ENCODE measurements at places on chromosomes 1 and 21.

GRCh38 chr1:161054232-161054631, 8.5 kb upstream of the USF1 start:
- no peak for DNase-seq

DNA sequence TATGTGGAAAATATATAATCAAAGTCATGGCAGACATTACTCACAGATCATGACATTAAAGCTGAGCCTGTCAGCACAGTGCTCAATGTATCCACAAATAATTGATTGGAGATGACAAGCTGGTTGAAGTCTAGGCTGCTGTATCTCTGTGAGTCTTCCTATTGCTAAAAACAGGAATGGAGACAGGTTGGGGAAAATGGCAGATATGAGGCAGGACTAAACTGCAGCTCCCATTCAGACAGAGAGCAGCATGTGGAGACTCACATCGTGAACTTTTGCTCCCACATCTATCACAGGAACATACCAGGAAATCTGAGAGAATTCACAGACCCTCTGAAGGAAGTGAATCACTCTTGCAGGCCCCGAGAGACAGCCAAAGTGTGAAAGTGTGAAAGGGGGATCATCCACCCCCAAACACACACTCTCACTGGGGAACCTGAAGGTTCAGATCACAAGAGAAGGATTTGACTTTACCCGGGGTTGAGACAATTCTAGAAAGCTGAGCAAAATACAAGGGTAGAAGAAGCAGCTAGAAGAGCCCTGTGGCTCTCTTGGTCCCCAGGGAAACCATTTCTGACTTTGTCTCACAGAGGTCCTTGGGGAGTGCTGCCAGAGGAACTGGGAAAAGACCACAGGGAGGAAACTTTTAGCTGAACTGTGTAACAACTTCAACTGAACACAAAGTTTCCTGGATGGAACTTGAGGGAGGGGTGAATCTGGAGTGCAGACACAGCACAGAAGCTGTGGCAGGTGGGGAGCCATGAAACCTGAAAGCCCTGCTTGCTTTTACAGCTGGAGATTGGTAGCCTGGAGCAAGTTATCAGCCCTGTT, 173.4 kb downstream of the S1PR1 start:
- DNase-seq: no peak

- DNase-seq: no peak
Measured at GRCh38 chr1:175555266-175555665, 188.1 kb downstream of the TNR start.

GRCh38 chr1:73899311-73899710, 298.7 kb downstream of the LRRIQ3 start:
- DNase-seq: no peak

GRCh38 chr1:97097404-97097925, 375.9 kb downstream of the PTBP2 start:
- DNase-seq: no peak

DNA sequence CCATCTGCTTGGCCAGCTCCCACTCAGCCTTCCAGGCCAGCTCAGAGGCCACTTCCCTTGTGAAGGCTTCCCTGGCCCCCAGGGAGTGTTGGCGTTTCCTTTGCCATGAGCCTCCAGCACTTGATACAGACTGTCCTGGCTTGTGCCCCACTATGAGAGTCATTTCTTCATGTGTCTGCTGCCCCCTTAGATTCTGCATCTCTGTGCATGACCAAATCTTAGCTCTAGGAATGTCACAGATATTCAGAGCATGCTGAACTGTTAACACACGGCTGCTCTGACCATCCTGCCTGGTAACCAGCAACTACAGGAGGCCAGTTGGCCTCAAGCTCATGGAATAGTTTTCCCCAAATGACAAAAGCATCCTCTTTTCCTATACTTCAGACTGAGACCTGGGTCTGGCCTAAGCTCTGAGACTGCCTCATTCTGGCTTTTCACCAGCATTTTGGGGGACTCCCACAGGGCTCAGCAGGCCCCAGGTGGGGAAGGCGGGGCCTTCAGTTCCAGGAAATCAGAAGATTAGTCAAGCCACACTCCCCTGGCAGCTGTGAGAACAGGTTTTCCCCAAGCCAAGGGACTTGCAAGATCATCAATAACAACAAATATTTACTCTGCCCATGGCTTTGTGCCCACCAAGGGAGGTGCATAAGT, 182.6 kb upstream of the EDN2 start:
- no peak for DNase-seq

DNA sequence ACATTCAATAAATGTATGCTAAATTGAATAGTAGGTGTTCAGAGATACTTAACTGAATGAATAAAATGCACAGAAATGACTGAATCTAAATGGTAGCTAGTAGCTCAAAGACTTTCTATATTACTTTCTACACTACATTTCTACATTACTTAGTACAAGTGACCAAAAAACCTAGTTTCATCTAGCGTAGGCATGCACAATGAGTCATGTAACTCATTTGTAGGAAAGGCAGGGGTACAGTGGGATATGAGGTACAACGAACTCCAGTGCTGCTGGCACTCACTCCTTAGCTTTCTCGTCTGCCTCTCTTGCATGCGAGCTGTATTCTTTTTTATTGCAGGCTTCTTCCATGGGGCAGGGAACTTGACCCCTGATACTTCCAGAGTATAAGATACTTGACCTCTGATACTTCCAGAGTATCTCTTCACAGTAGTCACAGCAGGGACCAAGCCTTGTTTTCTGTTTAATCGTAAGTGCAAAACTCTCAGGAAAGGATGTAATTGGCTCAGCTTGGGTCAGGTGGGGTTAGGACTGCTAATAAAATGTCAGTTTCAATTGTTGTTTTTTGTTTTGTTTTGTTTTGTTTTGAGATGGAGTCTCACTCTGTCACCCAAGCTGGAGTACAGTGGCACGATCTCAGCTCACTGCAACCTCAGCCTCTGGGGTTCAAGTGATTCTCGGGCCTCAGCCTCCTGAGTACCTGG, 4.9 kb upstream of the ATP2B4 start:
- no peak for DNase-seq

GRCh38 chr1:187275985-187276575, 447.3 kb downstream of the PLA2G4A start:
- no peak for DNase-seq

- DNase-seq: no peak
Measured at GRCh38 chr1:93708734-93709481, 27.3 kb upstream of the BCAR3 start.

GRCh38 chr1:8089535-8090228, 63.6 kb upstream of the ERRFI1 start:
- DNase-seq: no peak

DNA sequence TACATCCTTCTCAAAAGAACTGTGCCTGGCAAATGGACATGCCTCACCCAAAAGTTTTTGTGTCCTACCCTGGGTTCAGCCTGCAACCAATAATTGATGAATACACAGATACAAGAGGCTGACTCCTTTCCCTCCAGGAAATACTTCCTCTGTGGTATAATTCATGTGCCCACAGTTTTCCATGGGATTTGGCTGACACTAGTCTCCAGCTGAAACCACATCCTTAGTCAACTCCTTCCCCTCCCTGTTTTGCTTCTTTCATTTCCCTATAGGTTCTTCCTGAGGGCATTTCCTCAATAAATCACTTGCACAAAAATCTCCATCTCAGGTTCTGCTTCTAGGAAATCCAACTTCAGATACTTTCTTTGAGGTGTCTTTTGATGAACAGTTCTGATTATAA, 436.6 kb upstream of the C1orf87 start:
- DNase-seq: no peak

GRCh38 chr1:8349961-8350360, 32.0 kb downstream of the SLC45A1 start:
- no peak for DNase-seq

DNA sequence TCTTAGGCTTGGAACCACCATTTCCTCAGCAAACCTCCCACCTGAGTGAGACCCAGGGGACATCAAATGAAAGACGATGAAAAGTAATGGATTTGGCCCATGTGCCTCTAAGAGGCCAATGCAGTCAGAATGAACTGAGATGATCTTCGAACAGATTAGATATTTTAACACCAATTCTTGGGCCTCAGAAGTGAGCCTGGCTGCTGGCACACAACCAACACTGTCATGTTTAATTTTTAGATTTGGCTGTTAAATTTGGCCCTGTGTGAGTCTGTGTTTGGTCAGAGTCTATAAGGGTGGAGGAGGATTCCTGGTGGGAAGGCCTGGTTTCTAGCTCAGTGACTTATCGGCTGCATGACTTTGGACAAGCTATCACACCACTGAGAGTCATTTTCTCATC, 45.4 kb downstream of the ELAPOR1 start:
- no peak for DNase-seq

- no peak for DNase-seq
Measured at GRCh38 chr1:112006416-112007025, 17.1 kb upstream of the KCND3 start.

GRCh38 chr1:65319754-65320153, 10.4 kb downstream of the DNAJC6 start:
- no peak for DNase-seq

DNA sequence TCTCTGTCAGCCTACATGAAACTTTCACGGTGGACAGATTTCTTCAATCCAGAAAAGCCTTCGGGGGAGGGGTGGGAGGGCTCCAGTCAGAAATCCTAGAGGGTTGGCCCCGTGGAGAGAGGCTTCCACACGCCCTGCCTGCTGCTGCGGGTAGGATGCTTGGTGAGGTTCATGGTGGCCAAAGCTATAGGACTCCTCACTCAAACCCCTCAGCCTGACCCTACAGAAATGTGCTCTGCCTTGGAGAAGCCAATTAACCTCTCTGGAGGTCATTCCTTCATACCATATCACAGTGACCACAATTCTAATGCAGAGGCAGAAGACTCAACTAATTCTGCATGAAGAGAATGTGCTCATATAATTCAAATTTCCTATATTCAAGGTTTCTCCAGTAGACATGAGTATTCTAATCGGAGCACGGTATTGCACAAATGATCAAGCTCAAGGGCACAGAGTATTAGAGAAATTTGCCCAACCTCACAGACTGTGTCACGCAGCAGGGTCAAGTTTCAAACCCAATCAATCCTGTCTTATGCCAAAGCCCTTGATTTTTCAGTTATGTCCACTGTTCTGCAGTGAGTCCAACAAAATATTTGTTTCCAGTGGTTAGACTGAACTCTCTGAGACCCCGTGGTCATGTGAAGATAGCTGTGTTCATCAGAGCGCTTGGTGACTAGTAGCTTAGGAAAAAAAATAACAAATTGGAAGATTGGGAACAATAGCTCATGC, 104.8 kb downstream of the TOMM20 start:
- DNase-seq: no peak

DNA sequence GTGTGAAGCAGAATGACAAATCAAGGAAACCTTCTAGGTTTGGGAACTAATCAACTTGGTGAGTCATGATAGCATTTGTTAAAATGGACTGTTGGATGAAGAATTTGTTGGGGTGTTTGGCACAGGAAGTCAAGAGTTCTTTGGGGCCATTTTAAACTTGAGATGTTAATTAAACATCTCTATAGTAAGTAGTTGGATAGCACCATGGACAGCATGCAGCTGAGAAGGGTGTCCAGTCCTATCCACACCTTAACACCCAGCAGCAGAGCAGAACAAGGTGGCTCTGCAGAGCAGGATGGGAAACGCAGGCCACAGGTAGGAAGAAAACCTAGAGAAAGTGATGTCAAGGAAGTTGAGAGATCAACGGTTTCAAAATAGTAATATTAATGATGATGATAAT, 52.5 kb downstream of the TNR start:
- no peak for DNase-seq

DNA sequence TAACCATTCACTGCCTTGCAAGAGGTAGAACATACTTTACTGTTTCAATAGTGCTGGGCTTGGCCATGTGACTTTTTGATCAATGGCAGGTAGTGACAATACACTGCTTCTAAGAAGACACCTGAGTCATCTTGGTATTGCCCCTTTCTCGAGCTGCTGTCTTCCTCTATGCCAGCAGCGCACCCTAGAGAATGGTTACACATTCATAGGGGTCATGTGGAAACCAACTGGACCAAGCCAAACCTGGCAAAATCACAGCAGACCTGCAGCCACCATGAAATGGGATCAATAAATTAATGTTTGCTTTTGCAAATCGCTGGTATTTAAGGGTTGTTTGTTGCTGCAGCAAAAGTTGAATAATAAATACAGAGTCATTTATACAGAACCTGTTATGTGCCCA, 122.3 kb downstream of the GRIK1 start:
- DNase-seq: no peak

DNA sequence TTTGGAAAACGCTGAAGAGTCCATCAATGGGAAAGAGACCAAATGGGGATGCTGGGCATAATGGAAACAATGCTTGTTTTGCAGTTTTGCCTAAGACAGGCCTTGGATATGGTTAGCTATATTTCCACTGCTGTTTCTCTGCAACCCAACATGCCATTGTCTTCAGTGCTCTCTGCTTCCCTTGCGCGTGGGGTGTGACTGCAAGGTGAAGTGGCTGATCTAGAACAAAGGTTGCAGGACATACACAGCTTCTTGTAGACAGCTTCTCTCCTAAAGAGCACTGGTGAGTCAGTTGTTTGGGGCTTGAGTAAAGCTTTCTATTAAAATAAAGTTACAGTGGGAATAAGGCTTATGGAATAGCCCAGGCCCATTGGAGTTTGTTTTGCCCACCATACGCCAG, 33.0 kb downstream of the RUNX1 start:
- DNase-seq: no peak

DNA sequence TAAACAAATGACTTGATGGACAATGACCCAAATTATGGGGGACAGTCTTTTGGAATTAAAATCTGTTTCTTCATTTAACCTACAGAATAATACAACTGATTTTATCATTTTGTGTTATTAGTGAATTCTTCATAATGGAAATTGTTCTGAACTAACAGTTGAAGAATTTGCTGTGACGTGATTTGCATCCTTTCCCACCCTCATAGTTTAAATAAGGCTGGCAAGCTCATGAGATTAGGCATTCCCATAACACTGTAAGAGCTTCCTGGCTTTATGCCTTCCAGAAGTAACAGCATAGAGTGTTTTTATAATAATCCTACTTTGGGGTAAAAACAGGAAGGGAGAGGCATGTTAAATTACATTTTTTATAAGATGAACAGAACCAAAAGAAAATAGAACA, 95.7 kb downstream of the ATP6V1G3 start:
- no peak for DNase-seq

DNA sequence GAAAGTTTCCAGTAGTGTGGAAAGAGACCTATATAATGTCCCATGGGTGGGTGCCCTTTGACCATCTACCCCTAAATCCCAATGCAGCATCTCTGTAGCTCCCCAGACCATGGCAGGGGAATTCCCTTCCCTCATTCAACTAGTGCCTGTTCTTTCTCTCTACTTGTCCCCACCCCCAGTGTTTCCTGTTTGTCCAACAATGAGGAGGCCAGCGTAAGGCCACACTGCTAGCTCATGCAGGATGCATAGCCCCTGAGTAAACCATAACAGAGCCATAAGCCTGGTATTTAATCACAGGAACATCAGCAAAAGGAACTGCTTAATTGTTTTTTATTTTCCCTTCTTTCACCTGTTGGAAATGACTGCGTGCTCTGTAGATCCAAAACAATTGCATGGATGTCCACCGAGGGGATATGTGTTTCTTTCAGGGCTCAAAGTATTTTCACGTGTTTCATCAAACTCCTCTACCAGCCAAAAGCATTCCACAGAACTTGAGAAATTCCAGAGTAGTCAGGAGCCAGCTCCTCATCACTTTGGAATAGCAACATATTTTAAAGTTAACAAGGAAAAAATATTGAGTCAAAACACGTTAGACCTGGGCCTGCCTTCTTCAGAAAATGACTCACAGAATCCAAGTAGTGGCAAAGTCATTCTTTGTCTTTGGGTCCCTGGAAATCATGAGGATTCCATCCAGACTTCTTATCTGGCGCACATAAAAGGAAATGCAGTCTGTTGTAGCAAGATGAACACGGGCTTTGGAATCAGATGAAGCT, 162.5 kb upstream of the SGIP1 start:
- DNase-seq: no peak

GRCh38 chr1:46519209-46519608, 29.6 kb downstream of the DMBX1 start:
- no peak for DNase-seq

Measured in anterior cingulate cortex (tissue), 58 donors.